ENCODE measurements at places on chromosomes 6 and 20. TPM values are rescaled to one million over a fixed set of nuclear protein-coding genes. Genes with fewer than 3 reads are reported as not detected.

DNA sequence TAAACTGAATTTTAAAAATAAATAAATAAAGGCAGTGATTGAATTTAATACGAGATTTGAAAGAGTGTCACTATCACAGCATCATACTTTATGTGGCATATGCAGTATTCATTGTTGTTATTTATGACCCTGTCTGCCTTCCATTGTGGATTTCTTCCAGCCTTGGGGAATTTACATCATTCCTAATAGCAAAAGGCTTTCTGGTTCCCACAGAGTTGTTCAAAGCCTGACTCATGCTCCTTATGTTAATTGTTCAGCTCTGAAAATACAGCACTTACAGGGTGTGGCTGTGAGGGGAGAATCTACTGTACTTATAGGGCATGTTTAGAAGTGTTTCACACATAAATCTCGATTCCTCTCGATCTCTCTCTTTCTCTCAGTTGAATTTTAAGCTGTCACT, 54.4 kb downstream of the JAG1 start:
- DNase-seq, result peak; percentile 40

GRCh38 chr6:112941613-112942012, 594.5 kb downstream of the RFPL4B start:
- no peak for DNase-seq

Gene NRSN1
- 0.19 TPM for total RNA-seq

DNA sequence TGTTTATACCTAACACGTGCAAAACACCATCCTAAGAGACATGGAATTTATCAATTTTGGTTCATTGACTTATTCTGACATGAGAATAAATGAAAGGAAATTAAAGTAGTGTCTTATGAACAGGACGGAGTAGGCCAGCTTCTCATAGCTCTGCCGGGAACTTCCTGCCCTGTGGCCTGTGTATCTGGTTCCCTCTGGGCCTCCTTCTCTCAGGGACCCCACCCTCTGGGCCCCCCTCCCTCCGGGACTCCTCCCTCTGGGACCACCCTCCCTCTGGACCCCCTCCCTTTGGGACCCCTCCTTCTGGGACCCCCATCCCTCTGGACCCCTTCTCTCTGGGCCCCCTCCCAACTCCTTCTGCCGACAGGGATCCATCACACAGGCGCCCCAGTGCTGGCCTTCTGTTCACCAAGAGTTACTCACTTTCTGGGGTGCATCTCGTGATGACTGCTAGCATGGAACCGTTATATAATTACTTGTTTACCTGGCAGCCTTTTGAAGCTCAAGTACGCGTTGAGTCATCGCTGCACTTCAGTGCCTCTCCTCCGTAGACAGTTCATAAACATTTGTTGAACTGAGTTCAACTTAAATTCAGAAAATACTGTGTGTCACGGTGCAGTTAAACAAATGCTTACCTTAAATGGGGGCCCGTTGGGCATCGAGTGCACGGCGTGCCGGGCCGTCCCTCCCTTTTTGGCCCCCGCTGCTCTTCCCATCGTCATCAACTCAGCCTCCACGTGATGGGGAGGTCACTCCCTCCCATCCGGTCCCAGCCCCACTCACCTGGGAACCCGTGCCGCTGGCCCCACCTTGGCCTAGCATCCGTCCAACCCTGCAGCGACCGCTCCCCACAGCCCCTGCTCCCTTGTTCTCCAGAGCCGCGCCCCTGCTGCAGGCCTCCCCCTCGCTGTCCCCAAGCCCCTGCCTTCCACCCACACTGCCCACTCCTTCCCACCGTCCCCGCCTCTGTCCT, 8.1 kb downstream of the CCR6 start:
- no peak for DNase-seq

- DNase-seq, result no peak
Observed at GRCh38 chr6:136651982-136652381, 101.8 kb upstream of the MAP7 start.

DNA sequence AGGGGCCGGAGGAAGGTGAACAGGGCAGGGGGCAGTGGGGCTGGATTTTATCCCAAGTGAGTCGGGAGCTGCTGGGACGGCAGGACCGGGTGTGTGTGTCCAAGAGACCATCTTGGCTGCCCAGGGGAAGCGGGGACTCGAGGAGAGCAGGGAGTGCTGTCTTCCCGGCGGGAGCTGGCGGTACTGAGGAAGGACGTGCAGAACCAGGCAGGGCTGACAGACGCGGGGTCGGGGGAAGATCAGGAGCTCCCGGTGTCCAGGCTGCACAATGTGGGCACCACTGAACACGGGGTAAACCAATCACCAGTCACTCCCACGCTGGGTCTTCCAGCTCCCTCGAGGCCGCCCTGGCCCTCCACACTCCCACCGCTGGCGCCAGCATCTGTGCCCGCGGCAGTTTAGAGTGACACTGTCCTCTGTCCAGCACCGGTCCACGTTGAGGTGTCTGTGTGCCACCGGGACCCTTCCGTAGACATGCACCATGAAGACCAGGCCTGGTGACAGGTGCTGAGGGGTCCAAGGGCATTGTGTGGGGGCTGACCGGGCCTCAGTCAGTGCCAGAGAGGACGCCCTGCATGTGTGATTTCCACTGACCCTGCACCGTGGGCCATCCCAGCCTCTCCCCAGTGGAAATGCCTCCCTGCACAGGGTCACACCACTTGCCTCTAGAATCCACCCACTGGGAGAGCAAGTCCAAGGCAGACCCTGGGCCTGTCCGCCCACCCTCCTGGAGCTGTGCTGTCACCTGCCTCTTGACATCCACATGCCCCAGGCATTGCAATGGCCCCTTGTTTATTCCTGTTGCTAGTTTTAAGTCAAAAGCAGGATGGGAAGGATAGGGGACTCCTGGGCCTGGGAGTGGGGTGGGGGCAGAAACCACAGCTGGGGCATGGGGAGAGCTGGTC, 401.9 kb downstream of the TAF4 start:
- no peak for DNase-seq

DNA sequence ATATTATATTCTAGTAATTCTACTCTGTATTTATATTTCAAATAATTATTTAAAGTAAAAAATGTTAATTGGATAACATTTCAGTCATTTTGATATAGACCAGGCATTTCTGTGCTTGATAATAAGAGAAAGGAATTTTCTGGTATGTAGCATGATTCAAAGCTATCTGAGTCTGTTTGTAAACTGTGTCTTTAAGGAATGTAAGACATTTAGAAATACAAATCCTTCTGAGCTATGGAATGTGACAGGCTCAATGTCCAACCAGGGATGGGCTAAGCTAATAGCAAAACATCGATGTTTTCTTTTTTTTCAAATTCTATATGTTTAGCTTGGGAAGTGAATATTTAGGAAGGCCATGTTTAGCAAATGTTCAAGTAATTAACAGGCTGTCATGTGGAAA, 41.5 kb upstream of the FAM83B start:
- no peak for DNase-seq

- no peak for DNase-seq
Observed at GRCh38 chr20:55158446-55158845, 683.1 kb downstream of the DOK5 start.

- DNase-seq, result no peak
Observed at GRCh38 chr6:80959034-80959433, 793.4 kb downstream of the TENT5A start.

DNA sequence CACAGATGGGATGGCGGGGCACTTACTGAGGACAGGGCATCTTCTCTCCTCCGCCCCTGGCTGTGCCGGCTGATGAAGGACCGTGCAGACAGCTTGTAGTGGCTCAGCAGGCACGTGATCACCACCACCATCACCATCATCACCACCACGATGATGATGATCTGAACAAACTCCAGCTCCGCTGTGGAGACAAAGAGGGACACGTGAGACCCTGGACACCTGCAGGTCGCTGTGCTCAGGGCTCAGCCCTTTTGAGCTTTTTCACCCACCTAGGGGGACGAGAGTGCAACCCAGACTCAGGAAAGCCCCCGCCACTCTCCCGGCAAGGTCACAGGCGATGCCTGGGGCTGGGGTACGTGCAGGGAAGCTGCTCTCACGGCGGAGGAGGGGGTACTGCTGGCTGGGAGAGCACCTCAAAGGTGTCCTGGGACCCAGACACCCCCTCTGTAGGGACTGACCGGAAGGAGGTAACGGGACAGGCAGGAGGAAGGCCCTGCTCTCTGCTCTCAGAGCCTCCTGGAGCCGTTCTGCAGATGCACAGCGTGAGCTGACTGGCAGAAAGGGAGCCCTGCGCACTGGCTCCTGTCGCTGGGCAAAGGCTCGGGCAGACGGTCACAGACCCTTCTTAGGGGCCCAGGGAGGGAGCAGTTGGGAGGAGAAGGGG, 39.4 kb upstream of the ZBP1 start:
- DNase-seq, result no peak

Gene CEP57L1
- total RNA-seq, result 34.6 TPM

GRCh38 chr20:61582196-61582923, 330.3 kb downstream of the CDH4 start:
- no peak for DNase-seq

- no peak for DNase-seq
Observed at GRCh38 chr20:48155268-48155667, 370.0 kb upstream of the SULF2 start.

- DNase-seq, result no peak
Observed at GRCh38 chr6:85261271-85261670, 188.6 kb upstream of the NT5E start.

GRCh38 chr6:12582421-12583110, 134.0 kb upstream of the PHACTR1 start:
- no peak for DNase-seq

DNA sequence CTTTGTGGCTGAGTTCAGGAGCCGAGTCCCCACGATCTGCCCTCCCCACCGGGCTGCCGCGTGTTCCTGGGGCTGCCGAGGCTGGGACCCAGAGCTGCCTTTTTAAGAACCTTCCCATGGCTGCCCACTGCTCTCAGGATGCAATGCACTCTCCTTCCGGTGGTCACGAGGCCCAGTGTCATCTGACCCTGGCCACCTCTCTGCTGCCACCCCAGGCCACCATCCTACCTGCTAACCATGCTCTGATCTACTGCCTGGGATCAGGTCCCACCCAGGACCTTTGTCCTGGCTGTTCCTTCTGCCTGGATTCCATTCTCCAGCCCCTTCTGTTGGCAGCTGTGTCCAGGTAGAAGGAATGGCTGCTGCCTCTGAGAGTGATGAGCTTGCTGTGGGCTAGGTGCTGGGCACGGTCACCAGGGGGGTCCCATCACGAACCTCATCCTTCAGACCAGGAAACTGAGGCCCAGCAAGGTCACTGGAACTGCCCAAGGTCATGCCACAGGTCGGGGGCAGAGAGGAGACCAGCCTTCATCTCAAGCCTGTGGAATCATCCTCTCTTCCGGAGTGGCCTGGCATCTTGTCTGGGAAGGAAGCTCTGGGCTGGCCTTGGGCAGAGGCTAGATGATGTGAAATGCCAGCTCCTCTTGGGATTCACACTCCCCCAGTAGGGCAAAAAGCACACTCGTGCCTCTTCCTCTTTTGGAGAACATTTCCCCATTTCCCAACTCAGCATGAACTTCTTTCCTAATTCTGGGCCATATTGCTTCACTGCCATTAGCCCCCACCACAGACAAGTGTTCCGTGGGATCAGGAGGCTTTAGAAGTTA, 20.5 kb downstream of the PCK1 start:
- no peak for DNase-seq

Gene GNAS-AS1
- total RNA-seq, result 5.8 TPM

DNA sequence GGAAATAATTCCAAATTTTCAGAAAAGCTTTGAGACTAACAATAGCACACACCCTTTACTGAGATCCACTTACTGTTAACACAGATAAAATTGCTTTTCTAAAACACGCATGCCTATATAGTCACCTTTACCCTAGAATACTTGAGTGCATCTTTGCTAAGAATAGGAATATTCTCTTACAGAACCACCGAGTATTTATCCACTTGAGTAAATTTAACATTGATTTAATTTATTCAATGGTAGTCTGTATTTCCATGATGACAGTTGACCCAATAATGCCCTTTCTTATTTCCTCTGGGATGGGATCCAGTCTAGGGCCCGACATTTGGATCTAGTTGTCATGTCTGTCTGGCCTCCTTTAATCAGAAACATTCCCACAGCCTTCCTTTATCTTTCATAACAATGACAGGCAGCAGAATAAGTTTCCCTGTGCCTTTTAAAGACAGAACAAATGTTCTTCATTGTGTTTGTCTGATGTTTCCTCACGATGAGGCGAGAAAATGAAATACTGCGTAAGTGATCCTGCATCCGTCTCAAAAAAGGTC, 56.6 kb upstream of the ERVFRD-1 start:
- no peak for DNase-seq

DNA sequence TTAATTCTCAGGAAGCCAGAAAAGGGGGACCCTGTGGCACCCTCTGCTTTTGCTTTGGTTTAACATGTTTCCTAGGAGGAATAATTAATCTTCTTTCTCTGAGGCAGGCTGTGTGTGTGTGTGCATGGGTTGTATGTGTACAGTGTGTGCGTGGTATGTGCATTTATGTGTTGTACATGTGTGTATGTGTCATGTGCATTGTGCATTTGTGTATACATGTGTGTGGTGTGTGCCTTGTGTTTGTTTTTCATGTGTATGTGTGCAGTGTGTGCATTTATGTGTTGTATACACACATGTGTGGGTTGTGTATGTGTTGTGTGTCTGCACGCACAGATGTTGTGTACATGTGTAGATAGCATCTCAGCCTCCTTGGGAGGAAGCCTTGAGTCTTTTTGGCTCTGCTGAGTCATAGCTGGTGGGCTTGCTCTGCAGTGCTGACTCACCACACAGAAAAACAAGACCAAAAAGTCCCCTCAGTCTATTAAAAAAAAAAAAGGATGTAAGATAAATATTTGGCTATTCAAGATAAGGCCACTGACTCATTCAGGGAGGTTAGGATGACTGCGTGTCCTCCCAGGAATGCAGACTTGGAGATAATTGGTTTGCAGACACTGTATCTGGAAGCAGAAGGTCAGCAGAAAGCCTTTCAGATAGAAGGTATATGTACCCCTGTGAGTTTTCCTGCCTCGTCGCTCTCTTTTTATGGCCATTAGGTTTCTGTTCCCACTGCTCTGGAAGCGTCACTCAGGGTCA, 58.6 kb downstream of the SYNJ2 start:
- DNase-seq, result no peak

DNA sequence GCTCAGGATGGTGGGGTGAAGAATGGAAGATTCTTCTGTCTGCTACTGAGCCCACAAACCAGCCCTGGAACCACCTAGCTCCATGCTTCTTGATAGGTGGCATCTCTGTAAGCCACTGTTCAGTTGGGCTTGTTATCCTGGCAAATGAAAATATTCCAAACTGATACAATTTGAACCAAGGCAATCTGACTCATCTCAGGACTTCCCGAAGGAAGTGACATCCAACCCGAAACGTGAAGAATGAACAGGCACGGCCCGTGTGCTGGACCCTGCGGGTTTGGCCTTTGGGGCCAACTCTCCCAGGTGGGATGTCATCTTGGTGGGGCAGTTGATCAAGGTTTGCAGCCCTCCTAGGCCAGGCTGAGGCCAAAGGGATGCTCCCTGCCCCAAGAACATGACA, 160.3 kb downstream of the PREX1 start:
- no peak for DNase-seq

Gene CEP162
- total RNA-seq, result 28.8 TPM

GRCh38 chr6:79413562-79414002, 123.6 kb downstream of the LCA5 start:
- DNase-seq, result no peak

GRCh38 chr6:139064981-139065665, 36.6 kb downstream of the ABRACL start:
- no peak for DNase-seq

- no peak for DNase-seq
Observed at GRCh38 chr6:94269256-94269655, 849.9 kb upstream of the EPHA7 start.

Gene PTCHD4
- 7.8 TPM for total RNA-seq

Measured in neural progenitor cell (in vitro differentiated cells).